ENCODE measurements at places on chromosomes 7 and 10.

DNA sequence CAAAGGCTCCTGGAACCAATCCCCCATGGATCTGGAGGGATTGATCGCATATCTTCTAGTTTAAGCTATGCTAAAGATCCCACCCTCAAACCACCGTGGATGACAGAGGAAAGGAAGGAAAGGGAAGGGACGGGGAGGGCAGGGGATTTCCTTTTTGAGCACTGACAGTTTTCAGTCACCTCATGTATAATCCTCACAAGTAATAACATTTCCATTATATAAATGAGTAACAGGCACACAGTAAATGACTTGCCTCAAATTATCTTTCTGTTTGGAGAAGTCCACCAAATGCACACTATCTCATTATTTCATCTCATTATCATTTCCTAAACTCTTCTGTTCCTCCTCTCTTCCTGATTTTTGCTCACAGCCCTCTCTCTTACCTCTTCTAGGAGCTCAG, 127.1 kb upstream of the AOAH start:
- DNase-seq = no peak

GRCh38 chr7:82598958-82599357, 155.4 kb upstream of the CACNA2D1 start:
- no peak for DNase-seq

GRCh38 chr7:27164367-27165088, 809 bp downstream of the HOXA9 start:
- no peak for DNase-seq

GRCh38 chr10:11434324-11434723, 177.1 kb downstream of the USP6NL start:
- DNase-seq = no peak

Data from T-helper 2 cell (primary cell).